Activated CD8-positive, alpha-beta memory T cell treated with anti-CD3 and anti-CD28 coated beads, Interleukin-2, amount 10 ng/mL, durations not matched to agents 7 days and 5 days (primary cell): ENCODE measurements at places on chromosomes 3 and 15. TPM values are rescaled to one million over a fixed set of nuclear protein-coding genes. Genes with fewer than 3 reads are reported as not detected.

PLA1A gene
- not detected for total RNA-seq

ZNF502 gene
- total RNA-seq = 1.1 TPM

FGF12 gene
- not detected for total RNA-seq

CHRD gene
- not detected for total RNA-seq

DNA sequence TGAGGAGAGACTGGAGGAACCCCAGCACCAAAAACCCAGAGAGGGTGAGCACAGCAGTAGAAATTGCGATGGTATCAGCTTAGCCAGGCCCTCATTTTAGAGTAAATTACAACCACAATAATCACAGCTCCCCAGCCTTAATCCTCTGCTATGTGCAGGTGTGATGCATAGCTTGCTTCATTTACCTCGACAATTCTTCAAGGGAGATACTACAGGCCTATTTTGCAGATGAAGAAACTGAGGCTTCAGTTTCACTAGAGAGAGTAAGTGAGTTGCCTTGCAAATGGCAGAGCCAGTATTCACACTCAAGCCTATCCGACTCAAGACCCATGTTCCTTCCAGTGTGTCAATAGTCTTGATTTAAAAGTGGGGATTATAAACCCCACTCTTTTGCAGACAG, 33.4 kb downstream of the LSM3 start:
- H3K27me3 ChIP-seq = no peaks in the 10 kb centered on the region
- no peak for DNase-seq
- no peak overlapping the region for H3K27ac ChIP-seq
- no peaks in the 10 kb centered on the region for H3K4me1 ChIP-seq
- H3K4me3 ChIP-seq = no peak overlapping the region

DNA sequence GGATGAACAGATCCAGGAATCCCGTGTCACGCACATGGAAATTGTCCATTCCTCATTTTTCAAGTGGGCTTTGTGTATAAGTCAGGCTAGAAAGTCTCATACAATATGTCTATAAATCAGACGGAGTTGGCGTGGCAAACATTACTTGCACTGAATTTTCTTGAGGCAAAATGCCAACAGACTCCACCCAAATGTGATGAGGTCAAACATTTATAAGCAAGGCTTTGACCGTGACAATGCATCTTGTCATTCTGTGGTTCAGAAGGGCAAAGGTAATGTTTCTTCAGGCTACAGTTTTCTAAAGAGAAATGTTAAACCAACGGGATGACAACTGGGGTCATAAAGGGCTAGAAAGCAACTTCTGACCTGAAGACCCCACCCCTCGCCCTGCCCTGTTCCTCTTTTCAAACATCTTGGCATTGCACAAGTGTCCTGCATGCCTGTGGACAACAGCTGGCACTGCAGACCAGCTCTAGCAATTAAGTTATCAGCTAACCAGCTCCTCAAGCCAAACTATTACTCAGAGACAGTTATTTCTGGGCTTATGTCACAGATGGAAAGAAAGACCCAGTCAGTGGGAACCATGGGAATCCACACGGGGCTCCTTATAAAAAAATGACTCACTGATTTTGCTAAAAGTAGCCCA, 36.5 kb upstream of the SPTBN5 start:
- DNase-seq = no peak
- peaks cover 43% of the 10 kb centered on the region for H3K4me1 ChIP-seq
- no peak overlapping the region for H3K4me3 ChIP-seq
- no peaks in the 10 kb centered on the region for H3K27me3 ChIP-seq
- no peak overlapping the region for H3K27ac ChIP-seq
- peaks cover 4% of the 10 kb centered on the region for H3K36me3 ChIP-seq

GRCh38 chr3:10333349-10333650, 12.4 kb upstream of the SEC13 start:
- no peaks in the 10 kb centered on the region for H3K36me3 ChIP-seq
- H3K27ac ChIP-seq = no peak overlapping the region
- DNase-seq = no peak
- H3K4me3 ChIP-seq = no peak overlapping the region
- H3K27me3 ChIP-seq = peaks cover 22% of the 10 kb centered on the region

- H3K27me3 ChIP-seq = no peaks in the 10 kb centered on the region
- H3K36me3 ChIP-seq = peaks cover 6% of the 10 kb centered on the region
- peaks cover 21% of the 10 kb centered on the region for H3K4me1 ChIP-seq
- H3K27ac ChIP-seq = no peak overlapping the region
These were observed 266.8 kb upstream of the NECTIN3 start for GRCh38 chr3:110804856-110805255.

DNA sequence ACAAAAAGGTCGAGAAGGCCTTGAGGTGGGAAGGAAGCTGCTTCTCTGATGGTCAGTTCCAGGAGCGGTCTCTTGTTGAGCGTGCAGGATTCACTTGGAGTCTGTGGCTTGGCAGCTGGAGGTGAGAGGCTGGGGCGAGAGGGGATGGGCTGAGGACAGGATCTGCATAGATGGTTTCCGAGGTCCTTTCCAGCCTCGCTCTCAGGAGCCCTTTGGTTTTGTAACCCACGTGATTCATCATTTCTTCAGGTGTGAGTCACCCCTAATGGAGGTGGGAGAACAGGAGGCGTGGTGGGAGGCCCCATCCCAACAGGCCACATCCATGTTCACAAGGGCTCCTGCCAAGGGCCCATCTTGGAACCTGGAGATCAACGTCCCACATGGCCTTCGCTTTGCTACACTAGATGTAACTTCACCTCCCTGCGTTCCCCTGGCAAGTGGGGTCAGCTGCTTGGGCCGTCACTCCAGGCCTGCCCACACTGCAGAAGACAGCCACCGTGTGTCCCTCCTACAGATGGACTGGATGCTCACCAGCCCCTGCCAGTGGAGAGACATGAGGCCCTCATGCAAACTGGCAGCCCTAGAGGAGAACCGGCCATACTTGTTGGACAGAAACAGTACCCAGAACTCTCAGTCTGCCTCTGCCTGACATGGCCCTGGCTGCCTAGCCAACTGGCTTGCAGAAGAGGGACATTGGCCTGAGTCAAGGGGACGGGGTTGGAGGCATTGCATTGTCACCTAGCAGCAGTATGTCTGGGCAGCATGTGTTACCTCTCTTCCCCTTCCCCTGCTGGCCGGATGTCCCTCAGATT, 1.6 kb upstream of the PCSK6 start:
- no peak overlapping the region for H3K27ac ChIP-seq
- peaks cover 2% of the 10 kb centered on the region for H3K36me3 ChIP-seq
- H3K4me3 ChIP-seq = no peak overlapping the region
- no peaks in the 10 kb centered on the region for H3K4me1 ChIP-seq
- DNase-seq = peak; percentile 31

DNA sequence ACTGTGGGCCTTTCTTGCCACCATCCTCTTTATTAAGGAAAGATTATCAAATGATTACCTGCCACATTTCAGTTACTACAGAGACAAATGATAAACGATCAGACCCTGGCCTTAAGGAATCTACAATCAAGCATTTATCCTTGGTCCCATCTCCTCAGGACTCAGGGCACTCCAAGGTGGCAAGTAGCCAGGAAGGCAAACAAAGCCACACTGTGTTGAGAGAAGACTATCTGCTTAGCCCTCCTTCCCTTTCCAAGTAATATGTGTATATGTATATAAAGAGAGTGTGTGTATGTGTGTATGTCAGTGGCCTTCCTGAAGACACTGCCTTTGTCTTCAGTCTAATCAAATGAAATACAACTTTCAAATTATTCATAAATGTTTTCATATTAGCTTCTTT, 490.1 kb upstream of the ATP11B start:
- H3K4me1 ChIP-seq = no peaks in the 10 kb centered on the region
- DNase-seq = no peak
- no peak overlapping the region for H3K4me3 ChIP-seq
- no peaks in the 10 kb centered on the region for H3K36me3 ChIP-seq
- H3K27ac ChIP-seq = no peak overlapping the region
- no peaks in the 10 kb centered on the region for H3K27me3 ChIP-seq

DNA sequence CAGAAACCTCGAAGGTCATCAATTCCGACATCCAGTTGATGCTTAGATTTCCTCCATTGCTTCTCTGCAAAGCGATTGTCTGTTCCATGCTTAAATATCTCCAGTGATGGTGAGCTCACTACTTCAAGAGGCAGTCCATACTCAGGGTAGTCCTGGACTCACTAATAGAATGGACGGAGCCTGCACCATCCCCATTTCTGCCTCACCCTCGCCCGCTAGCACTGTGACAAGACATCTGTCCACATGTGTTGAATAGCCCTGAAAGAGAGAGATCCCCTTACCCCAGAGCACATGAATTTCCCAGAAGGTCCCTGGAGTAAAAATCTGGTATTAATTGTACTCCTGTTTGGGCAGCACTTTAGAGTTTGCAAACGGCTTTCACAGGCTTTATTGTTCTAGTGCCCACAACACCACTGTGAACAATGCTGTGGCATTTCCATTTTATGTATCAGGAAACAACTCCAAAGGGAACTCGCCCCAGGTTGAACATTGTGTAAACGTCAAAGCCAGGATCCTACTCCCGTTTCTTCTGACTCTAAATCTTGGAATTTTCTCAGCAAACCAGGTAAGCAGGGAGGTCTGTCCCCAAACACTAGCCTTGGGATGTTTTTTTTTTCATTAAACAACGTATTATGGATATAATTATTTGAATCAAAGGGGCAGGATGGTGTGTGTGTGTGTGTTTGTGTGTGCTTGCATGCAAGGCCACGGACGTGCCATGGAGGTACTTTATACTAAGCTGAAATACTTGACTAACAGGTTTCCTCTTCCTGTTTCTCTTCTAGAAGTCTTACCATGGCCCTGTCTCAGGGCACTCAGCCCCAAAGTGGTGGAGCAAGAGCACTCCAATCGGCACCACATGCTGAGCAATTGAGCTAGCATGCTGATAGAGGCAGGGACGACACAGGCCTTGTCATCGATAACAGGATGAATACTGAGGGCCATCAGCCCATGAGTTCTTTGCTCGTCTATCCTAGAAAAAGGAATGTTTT, 198.3 kb downstream of the OPA1 start:
- H3K36me3 ChIP-seq = no peaks in the 10 kb centered on the region
- H3K4me1 ChIP-seq = no peaks in the 10 kb centered on the region
- H3K4me3 ChIP-seq = no peak overlapping the region
- DNase-seq = no peak
- H3K27me3 ChIP-seq = peaks cover 48% of the 10 kb centered on the region
- no peak overlapping the region for H3K27ac ChIP-seq

GRCh38 chr15:26521691-26522198, 251.1 kb downstream of the GABRB3 start:
- H3K27ac ChIP-seq = no peak overlapping the region
- no peaks in the 10 kb centered on the region for H3K27me3 ChIP-seq
- no peak for DNase-seq

DNA sequence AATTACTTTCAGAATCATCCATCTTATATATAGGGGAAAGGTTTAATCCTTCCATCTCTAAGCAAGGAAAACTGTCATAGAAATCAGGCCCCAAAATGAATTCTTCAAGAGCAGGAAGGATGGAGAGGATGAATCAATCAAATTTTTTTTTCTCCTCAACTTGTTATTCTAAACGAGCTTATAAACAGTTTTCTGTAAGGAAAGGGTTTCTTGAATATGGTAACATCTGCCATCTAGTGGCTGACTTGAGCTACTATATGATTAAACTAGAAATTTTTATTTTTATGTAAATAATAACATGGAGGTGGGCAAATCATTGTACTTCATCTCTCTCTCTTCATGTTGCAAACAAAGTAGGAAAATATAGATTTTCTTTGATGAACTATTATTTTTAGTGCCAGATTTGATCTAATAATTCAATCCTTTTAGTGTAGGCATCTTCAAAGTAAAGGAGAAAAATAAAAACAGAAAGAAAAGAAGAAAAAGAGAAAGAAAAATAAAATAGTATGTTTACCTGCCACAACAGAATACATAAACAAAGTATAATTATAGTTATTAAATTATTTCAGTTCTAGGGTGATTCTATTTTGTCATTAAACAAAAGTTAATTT, 146.6 kb downstream of the SERPINI1 start:
- H3K4me1 ChIP-seq = peaks cover 2% of the 10 kb centered on the region
- H3K27ac ChIP-seq = no peak overlapping the region
- no peak for DNase-seq
- H3K4me3 ChIP-seq = no peak overlapping the region
- H3K27me3 ChIP-seq = peaks cover 22% of the 10 kb centered on the region

GRCh38 chr3:40720863-40721262, 196.1 kb downstream of the ZNF621 start:
- no peak overlapping the region for H3K27ac ChIP-seq
- no peak for DNase-seq
- no peaks in the 10 kb centered on the region for H3K36me3 ChIP-seq
- H3K27me3 ChIP-seq = peaks cover 9% of the 10 kb centered on the region
- no peak overlapping the region for H3K4me3 ChIP-seq
- no peaks in the 10 kb centered on the region for H3K4me1 ChIP-seq

DNA sequence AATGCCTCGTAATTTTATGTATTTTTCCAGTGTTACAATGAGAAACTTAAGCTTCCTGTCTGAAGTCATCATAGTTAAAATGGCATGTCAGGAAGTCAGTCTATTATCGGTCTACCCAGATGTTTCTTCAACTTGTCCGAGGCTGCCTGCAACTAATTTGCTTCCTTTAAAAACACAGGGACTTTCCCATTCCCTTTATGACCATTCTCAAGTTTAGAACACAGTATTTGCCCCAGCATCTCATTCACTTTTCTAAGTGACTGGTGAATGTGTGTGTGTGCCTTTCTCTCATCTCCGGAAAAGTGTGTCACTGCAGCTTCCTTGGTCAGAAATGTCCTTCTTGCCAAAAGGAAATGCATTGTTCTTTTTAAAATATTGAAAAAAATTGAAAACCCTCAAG, 466.6 kb downstream of the RAP2B start:
- H3K27me3 ChIP-seq = no peaks in the 10 kb centered on the region
- H3K36me3 ChIP-seq = peaks cover 3% of the 10 kb centered on the region
- peak overlapping the region; percentile 75 for H3K27ac ChIP-seq
- no peak for DNase-seq

GRCh38 chr3:40337136-40338108, 27.9 kb downstream of the EIF1B start:
- no peak for DNase-seq
- H3K27ac ChIP-seq = peak overlapping the region; percentile 66
- H3K36me3 ChIP-seq = no peaks in the 10 kb centered on the region

GRCh38 chr3:40191850-40192448, 117.6 kb upstream of the EIF1B start:
- no peak overlapping the region for H3K27ac ChIP-seq
- no peaks in the 10 kb centered on the region for H3K36me3 ChIP-seq
- no peak overlapping the region for H3K4me3 ChIP-seq
- H3K4me1 ChIP-seq = no peaks in the 10 kb centered on the region
- peak; percentile 68 for DNase-seq
- H3K27me3 ChIP-seq = peaks cover 2% of the 10 kb centered on the region

- H3K4me3 ChIP-seq = no peak overlapping the region
- no peaks in the 10 kb centered on the region for H3K36me3 ChIP-seq
- no peak for DNase-seq
- H3K4me1 ChIP-seq = no peaks in the 10 kb centered on the region
These were observed 25.7 kb upstream of the ANO10 start for GRCh38 chr3:43647331-43648166.

- H3K27me3 ChIP-seq = no peaks in the 10 kb centered on the region
- peaks cover 5% of the 10 kb centered on the region for H3K36me3 ChIP-seq
- peak; percentile 66 for DNase-seq
- no peak overlapping the region for H3K4me3 ChIP-seq
These were observed 123.8 kb downstream of the B3GALNT1 start for GRCh38 chr3:160981217-160981938.

- no peak overlapping the region for H3K4me3 ChIP-seq
- peaks cover 3% of the 10 kb centered on the region for H3K36me3 ChIP-seq
- no peak overlapping the region for H3K27ac ChIP-seq
- no peak for DNase-seq
These were observed 16.7 kb upstream of the HRH1 start for GRCh38 chr3:11137627-11137959.
